DMS153 (cell line): ENCODE measurements at places on chromosomes 16 and 17.

- peak; percentile 0 for DNase-seq
These were observed 68.8 kb downstream of the ITFG1 start for GRCh38 chr16:47392081-47392480.

DNA sequence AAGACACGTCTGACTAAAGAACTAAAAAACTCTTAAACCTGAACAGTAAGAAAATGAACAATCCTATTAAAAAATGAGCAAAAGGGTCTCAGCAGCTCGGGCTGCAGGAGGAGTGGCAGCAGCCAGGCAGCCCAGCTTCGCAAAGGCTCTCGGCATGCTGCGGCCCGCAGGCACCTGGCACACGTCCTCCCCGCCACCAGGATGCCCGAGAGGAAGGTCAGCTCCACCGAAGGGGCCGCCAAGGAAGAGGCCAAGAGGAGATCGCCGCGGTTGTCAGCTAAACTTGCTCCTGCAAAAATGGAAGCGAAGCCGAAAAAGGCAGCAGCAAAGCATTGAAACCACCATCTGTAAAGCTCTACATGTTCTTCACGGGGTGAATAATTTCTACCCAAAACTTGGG lies 173.5 kb downstream of the BCAS3 start:
- no peak for DNase-seq

- no peak for DNase-seq
These were observed 40.9 kb downstream of the RAP1GAP2 start for GRCh38 chr17:2837147-2837561.

DNA sequence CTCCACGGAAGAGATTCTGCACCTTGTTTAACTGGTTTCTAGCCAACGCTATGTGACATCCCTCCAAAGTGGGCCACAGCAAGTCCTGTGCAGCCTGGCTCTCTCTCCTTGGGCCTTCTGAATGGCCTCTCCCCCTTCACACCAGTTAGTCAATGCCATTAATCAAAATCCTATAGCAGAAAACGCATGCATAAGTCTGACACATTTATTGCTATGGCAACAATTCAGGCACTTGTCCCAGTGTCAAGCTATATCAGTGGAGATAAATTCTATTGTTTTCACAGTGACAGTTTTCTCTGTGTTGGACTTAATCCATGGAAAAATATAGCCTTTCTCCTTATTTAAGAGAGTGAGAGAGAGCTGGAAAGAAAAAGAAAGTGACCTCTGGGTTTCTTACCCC lies 87.2 kb upstream of the TOX3 start:
- DNase-seq, result no peak

GRCh38 chr17:69350911-69351310 lies 24.0 kb upstream of the ABCA5 start:
- DNase-seq, result no peak

- no peak for DNase-seq
These were observed 53.1 kb upstream of the USP7 start for GRCh38 chr16:9016824-9017223.
